Panc1 (cell line): ENCODE measurements at places on chromosomes 7 and 10.

GRCh38 chr7:152587366-152587765, 88.6 kb downstream of the XRCC2 start:
- DNase-seq: no peak

DNA sequence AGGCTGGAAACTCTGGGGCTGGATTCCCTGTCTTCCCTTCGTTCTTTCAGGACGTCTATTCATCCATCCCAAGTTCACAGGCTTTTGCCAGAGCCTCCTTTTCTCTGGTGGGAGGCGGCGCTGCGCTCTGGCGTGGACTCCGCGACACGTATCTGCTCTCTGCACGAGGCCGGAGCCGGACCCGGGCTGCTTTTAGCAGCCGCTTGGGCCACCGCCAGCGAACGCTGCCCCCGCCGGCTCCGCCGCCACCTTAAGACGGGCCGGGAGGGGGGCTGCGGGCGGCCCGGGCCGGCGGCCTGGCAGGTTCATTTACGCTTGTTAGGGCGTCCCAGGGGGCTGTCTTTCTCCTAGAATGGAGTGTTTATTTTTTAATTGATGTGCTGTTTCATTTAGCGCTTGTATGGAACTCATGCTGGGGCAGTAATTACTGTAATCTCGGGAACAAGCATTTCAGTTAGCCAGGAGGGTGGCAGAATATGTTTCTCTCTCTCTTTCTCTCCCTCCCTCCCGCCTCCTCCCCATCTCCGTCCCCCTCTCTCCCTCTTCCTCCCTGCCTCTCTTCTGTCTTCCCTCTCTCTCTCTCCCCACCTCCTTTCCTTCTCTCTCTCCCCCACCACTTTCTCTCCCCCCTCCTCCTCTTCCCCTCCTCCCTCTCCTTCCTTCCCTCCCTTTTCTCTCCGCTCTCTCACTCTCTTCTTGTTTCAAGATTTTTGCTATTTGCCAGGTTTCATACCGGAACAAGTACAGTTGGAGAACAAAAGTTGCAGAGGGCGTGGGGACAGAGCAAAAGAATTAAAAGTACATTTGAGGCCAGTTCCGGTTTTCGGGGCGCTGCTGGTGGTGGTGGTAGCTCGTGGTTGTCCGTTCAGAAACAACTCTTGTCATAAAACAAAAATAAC, 1.3 kb upstream of the FZD8 start:
- DNase-seq: no peak

DNA sequence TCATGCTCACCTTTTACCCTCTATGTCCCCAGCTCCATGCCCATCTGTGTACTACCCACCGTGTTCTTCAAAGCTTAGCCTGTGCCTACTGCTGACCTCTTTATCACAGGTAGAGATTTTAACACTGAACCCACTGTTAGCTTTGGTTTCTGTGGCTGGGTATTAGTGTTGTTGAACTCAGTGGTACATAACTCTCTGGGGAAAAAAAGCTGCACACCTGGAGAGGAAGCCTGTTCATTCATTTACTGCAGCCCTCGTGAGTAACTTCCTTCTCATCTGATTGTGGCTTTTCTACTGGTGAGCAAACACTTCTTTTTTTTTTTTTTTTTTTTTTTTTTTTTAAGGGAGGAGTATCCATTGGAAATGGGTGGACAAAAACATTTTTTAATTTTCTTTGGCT, 326.3 kb downstream of the CCSER2 start:
- no peak for DNase-seq

- DNase-seq: no peak
These were observed 106.2 kb upstream of the SEMA3D start for GRCh38 chr7:85292908-85293576.

GRCh38 chr10:33249659-33250345, 84.7 kb downstream of the NRP1 start:
- DNase-seq: no peak

DNA sequence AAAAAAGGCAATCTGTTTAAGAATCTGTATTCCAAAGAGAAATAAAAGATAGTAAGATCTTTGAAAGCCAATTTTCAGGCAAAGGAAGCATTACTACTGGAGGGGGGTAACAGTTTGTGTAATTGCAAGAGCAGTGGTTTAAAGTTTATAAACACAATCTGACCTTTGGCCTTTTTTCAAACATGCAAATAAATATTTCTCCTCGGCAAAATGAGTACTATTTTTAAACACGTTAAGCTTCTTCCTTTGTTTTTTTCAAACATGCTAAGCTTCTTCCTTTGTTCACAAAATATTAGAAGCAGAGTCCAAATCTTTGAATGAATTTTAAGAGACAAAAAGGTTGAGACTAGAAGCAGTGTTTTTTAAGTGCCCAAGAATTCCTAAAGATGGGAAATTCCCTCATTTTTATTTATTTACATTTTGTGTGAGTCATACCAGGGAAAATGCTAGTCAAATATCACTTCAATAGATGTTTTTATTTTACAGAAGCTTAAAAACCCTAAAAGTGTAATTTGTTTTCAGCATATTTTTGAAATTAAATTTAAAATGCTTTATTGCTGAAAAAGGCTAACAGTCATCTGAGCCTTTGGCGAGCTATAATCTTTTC, 229.3 kb downstream of the GPR37 start:
- DNase-seq: no peak
